ENCODE measurements at places on chromosomes 6 and 20.
A peak's percentile ranks its signal among the peaks of the same experiment; 100 is the strongest.

DNA sequence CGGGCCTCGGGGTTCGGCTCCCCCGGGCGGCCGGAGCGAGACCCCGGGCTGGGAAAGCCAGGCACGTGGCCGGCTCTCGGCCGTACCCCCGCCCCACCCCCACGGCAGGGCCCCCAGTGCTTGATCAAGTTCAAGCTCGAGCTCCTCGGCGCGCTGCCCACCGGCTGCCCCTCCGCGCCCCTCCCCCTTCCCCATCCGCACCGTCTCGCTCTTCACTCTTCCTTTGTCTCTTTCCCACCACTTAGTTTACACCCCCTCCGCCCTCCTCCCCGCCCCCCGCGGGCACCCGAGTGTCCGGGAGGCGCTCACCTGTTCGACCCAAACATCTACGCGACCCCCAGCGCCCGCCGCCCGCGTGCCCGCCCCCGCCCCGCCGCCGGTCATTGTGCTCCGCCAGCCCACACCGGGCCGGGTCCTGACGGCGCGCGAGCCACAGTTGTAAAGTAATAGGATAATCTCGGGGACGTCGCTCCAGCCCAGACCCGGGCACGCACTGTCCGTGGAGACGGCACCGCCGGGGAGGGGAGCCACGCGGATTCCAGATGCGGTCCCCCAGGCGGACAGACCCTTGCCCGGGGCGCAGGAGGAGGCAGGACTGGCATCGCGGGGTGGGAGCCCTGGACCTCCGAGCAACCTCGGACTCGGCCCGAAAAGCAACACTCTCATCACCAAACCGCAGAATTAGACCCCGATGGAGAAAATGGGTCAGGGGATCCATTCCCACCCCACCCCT is 100.7 kb downstream of the NOL4L start:
- DNase-seq = peak; percentile 17

DNA sequence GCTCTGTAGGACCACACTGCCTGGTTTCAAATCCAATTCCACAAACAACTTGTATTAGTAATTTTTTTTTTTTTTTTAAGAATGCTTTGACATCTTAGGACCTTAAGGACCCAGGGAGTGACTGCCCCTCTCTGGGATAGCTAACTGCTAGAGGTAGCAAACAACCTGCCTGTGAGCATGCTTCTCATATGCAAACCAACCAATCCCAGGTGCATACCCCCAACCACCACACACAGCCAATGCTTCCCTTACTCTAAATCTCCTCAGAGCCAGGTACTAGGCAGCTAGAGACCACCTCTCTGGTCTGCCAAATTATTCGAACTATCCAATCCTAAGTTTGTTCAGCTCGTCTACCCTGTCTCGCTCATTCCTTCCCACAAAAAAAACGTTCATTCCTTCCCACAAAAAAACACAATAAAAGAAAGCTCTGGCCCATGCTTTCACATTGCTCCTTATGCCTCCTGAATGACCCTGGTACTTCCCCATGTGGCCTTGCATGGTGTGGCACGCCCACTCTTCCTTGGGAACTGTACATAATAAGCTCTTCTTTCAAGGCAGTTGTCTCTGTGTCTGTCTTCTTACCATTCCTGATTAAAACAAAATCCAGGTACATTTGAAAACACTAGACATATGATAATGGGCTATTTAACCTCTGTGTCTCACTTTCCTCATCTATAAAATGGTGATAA is 6.4 kb downstream of the SERAC1 start:
- DNase-seq = no peak

DNA sequence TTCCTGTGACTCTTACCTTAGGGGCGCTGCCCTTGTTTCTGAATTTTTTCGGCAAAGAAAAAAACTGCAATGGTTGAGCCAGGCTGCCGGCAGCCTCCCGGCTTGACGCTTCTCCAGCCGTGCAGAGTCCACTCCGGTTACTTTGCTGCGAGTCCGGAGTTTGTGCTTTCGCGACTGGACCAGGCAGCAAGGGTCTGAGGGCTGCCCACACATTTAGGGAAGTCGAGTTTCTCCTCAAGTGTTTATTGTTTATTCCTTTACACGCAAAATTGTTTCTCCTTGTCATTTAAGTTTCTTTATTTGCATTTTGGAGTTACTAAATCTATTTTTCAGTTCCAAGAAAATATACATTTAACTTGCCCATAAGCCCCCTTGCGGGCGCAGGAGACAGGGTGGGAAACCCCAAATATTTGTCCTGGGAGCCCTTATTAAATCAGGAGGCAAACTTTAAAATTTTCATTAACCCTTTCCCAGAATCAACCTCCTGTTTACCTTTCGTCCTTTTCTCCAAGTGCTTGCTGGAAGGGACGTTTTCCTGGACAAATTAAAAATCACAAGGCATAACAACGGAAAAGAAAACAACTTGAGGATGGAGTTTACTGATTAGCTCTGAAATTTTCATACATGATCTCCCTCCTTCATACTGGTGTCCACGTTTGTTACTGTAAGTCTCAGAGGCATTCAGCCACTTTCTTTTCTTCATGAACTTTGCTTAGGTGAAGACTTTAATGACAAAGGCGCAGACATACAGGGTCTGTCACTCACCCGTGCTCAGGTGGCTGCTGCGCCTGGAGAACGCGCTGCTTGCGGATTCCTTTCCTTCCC is 1.7 kb upstream of the PDE10A start:
- DNase-seq = no peak

- DNase-seq = no peak
Observed at GRCh38 chr6:104229057-104229456, 630.7 kb downstream of the HACE1 start.

GRCh38 chr6:46184114-46184513 is 13.3 kb upstream of the ENPP5 start:
- DNase-seq = no peak

GRCh38 chr20:33925867-33926266 is 67.8 kb upstream of the RALY start:
- no peak for DNase-seq

- DNase-seq = no peak
Observed at GRCh38 chr6:111992851-111993250, 61.1 kb upstream of the CCN6 start.

DNA sequence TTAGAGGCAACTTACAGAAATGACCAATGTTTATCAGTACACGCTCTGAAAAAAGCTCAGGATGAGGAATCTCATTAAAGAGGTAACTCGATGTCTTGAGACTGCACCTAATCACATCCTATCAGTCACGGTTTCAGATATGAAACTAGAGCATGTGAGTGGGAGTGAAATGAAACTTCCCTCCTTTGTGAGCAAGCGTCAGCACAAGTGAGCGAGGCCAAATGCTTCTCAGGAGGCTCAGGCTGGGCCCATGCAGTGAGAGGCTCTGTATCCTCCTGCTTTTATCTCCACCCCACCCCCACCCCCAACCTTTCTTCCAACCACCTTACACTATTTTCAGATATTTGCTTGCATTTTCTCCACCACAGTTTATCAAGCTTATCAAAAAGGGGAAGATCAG is 140.8 kb upstream of the RIMS1 start:
- no peak for DNase-seq

GRCh38 chr6:36039112-36039511 is 11.5 kb downstream of the MAPK14 start:
- no peak for DNase-seq

- no peak for DNase-seq
Observed at GRCh38 chr20:32898729-32899128, 40.0 kb downstream of the EFCAB8 start.

DNA sequence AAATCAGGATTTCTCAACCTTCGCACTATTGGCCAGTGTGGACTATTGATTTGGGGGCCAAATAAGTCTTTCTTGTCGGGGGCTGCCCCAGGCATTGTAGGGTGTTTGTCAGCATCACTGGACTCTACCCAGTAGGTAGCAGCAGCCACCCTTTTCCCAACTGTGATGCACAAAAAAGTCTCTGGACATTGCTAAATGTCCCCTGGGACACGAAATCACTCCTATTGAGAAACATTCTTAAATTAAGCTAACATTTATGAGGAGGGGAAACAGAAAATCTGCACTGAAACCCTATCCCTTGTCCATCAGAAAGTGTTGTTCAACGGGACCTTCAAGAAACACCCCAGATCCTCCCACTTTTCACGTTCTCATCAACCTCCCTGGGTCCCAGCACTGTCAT is 54.2 kb downstream of the NFATC2 start:
- no peak for DNase-seq

DNA sequence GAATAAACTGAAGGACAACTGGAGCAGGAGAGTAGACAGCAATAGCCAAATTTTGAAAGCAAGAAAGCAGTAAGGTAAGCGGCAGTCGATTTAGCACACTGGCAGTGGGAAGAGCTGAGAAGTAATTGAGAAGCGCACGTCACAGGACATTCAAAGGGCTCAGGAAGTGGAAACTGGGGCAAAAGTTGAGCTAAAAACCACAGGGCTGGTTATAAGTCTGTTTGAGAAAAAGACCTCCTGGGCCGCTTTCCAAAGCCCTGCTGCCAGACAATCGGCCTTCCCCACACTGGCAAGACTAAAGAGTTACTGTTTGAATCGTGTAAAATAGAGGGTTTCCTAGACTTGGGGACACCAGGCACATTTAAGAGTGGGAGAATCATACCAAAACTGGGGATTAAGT is 161.4 kb downstream of the DNAH8 start:
- DNase-seq = no peak

- DNase-seq = no peak
Observed at GRCh38 chr6:72401865-72402264, 220.0 kb upstream of the KCNQ5 start.
